T-cell (primary cell): ENCODE measurements at places on chromosomes 12 and 14.
A peak's percentile ranks its signal among the peaks of the same experiment; 100 is the strongest.

GRCh38 chr14:89013698-89014568, 189.5 kb downstream of the TTC8 start:
- no peak for DNase-seq

GRCh38 chr14:73851000-73851399, 631 bp upstream of the PTGR2 start:
- no peak for DNase-seq

- DNase-seq, result no peak
Observed at GRCh38 chr14:80713076-80713850, 228.3 kb downstream of the CEP128 start.

DNA sequence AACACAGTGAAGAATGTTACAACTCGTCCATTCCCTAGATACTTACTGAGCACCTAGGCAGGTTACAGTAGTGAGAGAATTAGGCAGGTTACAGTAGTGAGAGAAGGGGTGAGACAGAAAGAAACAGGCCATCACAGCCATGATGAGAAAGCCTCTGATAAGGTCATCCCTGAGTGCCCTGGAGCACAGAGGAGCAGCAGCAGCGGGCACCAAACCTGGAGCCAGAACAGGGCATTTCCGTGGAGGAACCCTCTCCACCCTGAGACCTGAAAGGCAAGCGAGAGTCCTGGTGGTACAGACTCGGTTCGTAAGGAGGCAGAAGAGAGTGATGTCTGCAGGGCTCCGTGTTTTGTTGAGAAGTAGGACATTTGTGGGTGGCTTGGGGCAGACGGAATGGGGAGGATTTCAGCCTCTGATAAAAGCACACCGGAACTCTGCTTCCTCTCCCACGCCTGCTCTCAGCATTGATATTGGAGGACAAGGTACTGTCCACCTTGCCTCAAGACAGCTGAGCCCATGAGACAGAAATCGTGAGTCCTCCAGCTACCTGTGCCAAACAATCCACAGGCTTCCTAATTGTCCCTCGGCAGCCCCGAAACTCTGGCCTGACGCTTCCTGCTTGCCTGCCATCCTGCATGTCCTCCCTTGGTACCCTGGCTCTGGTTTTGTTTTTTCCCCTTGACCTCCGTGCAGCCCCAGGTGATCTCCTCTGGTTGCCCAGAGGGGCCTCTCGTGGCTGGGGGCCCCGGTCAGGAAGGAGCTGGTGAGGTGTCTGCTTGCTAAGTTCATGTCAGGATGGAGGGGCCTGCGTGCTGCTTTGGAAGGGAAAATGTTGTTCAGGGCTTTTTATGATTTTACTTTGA, 136.1 kb downstream of the GCH1 start:
- DNase-seq, result no peak

GRCh38 chr14:99752486-99753121, 40.6 kb upstream of the EML1 start:
- DNase-seq, result no peak

DNA sequence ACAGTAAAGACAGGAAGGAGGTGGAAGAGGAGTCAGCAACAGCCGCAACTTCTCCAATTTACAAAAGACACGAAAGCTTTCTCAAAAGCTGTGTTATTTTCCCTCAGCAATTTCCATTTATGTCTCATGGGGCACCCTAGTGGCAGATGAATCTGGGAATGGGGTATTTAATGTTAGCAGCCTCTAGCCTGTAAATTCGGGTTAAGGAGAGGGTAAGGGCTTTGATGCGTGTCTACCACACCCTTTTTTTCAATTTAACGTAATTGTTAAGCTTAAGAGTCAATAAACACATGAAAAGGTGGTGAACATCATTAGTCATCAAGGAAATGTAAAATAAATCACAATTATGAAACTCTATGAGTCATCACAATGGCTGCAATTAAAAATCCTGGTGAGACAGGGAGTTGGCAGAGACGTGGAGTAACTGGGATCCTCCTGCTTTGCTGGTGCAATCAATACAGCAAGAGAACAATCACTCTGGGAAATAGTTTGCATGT, 986.4 kb downstream of the AACS start:
- no peak for DNase-seq

DNA sequence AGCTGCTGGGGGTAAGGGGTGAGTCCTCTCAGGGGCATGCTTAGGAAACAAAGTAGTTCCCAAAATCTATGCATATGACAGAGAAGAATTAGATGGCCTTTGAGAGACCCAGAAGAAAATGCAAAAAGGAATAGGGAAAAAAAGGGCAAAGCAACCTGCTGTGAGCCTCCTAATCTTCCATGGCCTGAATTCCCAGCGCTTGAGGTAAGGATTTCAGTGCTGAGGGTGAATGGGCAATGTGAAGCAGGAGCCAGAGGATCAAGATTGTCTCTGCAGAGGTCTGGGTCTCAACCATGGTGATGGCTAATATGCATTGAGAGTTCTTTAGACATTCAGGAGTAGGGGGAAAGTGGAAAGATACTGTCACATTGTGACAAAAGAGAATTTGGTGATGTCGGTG, 31.5 kb downstream of the GPR65 start:
- DNase-seq, result no peak

- DNase-seq, result no peak
Observed at GRCh38 chr12:112236386-112236785, 111.0 kb downstream of the TRAFD1 start.

- DNase-seq, result peak; percentile 68
Observed at GRCh38 chr14:75277008-75277814, 1.4 kb upstream of the FOS start.

DNA sequence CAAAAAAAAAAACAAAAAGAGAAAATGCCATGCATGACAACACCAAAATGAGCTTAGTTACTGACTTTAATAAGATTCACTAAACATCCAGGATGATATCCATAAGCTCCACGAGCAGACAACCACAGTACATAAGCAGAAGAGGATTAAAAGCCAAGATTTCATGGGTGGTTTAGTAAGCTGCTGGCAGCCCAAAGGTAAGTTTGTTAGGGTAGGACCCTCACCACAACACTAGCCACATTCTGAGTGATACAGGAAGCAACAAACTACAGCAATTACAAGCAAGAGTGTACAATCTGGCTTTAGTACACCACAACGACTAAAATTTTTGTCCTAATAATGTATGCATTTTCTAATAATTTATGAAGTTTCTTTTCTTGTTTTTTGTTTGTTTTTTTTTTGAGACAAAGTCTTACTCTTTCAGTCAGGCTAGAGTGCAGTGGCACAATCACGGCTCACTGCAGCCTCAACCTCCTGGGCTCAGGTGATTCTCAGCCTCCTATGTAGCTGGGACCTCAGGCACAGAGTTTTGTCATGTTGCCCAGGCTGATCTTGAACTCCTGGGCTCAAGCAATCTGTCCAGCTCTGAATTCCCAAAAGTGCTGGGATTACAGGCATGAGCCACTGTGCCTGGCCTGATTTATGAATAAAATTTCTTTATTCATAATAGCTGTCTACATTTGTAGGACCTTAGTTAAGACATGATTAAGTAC, 221.4 kb downstream of the MED13L start:
- no peak for DNase-seq

DNA sequence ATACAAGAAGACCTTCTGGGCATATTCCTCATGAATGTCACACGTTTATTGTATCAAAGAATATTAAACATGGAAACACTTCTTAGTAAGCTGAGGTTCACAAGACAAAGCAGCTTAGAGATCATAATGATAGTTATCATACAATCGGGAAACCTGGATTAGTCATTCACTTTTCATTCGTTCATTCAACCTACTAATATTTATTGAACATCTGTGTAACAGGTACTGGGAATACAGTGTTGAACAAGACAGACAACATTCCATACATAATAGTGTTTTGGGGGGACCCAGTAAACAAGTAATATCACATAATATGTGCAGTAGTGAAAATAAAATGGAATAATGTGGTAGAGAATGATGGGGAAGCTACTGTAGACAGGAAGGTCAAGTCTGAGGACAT, 100.6 kb upstream of the GRIP1 start:
- no peak for DNase-seq

DNA sequence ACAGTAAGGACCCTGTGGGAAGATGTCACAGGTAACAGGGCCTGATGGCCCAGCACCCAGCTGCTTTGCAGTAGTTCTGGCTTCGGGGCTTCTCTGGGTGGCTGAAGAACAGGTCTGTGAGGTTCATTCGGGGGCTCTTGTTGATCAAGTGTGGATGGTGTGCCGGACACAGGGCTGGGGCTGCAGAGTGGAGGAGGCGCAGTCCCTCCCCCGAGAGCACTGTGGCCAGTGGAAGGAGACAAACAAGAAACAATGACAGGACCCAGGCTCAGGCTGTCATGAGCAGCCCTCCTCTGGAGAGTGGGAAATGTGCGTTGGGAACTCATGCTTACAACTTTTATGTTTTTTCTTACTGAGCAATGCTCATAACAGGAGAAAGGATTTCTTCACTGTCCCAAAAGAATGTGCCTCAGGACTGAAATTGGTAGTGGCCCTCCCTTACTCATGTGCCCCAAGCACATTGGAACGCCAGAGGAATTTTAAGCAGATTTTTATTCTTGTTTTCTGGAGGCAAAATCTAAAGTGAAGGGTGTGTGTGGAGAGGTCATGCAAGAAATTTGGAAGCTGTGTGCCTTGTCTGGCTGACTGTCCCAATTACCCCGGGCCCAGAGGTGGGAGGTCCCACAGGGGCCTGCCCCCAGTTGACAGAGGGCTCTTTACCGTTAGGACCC, 233.8 kb downstream of the CACNA1C start:
- no peak for DNase-seq

GRCh38 chr12:121713257-121713777, 765 bp downstream of the TMEM120B start:
- DNase-seq, result no peak

- peak; percentile 47 for DNase-seq
Observed at GRCh38 chr12:89225401-89225800, 126.9 kb downstream of the DUSP6 start.

DNA sequence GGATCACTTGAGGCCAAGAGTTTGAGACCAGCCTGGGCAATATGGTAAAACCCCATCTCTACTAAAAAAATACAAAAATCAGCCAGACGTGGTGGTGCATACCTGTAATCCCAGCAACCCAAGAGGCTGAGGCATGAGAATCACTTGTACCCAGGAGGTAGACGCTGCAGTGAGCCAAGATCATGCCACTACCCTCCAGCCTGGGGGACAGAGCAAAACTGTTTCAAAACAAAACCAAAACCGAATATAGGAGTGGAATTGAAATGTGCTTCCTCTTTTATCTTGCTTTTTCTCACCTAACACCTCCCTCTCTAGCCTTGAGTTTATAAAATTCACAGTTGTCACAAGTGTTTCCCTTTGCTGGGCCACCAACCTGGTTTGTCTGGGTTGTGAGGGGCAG, 181.9 kb downstream of the PAH start:
- no peak for DNase-seq

DNA sequence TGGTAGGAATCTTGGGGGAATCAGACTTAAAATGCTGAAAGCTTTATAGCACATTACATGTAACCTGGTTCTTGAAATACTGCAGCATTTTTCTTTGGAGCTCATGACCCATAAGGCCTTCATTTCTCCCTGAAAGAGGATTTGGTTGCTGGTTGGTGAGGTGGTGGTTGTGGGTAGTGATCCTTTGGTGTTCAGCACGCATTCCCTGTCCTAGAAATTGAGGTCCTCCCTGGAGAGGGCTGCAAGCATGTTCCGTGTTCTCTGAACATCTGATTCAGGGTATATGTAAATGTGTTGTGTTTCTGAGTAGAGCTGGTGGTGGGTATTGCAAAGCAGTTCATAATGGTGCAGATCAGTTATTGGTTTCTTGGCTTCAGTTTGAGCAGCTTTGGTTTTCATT, 2.0 kb downstream of the SCN8A start:
- DNase-seq, result no peak

GRCh38 chr14:31578792-31579501, 17.7 kb downstream of the NUBPL start:
- no peak for DNase-seq

- DNase-seq, result no peak
Observed at GRCh38 chr12:105280966-105281693, 45.2 kb upstream of the APPL2 start.

DNA sequence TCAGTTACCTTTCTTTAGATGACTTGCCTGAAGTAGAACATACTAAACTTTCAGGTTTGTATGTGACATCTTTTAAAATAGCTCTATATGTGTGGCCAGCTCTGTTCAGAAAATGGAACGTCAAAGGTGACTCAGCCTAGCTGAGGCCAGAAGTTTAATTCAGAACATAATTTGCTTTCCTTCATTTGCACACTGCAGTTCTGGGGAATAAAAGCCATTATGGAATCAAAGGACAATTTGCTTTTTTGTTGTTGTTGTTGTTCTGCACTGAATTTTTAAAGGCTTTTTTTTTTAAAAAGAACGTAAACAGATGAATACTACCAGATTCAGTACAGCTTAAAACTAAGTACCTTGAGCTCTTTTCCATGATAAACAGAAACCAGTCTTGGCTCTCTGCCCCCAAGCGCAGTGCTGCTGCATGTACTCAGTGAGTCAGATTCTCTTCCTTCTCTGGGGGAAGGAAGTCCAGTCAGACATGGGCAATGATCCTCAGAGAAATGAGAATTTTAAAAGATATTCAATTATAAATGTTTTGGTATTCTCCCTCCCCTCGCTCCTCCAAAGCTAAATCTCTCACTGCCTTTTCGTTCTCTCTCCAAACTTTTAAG, 644.2 kb downstream of the NOVA1 start:
- no peak for DNase-seq

DNA sequence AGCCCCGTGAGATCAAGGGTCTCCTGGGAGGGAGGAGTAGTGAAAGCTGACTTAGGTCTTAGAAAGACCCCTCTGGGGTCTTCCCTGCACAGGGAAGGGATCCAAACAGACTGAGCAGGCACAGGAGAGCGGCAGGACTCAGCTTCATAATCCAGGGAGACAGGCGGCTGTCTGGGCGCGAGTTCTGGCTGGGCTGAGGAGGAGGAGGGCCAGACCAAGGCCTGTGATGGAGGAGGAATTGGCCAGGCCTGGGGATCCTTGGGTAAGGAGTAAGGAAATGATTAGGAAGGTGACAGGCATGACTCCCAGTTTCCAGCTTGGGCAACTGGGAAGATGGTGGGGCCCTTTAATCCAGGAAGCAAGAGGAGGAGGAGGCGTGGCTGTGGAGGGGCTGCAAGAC, 93.1 kb downstream of the DICER1 start:
- DNase-seq, result no peak

DNA sequence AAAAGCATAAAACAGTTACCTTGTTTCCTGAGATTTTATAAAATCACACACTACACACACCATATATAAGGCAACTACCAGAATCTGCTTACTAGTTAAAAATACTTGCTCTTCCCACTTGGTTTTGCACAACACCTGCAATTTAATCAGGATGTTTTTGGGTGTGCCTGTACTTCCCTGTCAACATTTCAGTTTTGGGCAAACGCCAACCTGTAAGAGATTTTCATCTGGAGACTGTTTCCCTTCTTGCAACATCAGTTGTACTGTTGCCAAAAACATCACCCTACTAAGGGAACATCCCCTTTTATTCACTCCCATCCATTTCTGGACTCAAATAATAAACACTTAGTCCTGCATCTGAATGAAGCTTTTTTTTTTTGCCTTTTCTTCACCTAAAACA, 172.3 kb downstream of the DUSP6 start:
- DNase-seq, result no peak

DNA sequence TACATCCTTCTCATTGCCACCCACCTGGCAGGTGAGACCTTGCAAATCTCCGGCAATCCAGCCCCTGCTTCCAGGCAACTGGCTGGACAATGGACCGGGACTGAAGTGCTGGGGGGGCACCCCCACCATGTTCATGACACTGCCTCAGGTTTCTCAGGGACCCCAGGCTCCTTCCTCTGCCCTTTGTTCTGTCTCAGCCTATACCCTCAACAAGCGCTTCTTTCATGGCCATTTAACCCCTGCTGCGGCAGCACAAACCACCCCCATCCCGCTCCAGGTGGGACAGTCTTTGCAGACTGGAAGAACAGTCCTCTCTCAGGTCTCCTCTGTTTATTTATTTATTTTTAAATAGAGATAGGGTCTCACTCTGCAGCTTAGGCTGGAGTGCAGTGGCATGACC, 7.6 kb downstream of the ISM2 start:
- no peak for DNase-seq
